ENCODE measurements at places on chromosomes 7 and 10. TPM values are rescaled to one million over a fixed set of nuclear protein-coding genes. Genes with fewer than 3 reads are reported as not detected.

DNA sequence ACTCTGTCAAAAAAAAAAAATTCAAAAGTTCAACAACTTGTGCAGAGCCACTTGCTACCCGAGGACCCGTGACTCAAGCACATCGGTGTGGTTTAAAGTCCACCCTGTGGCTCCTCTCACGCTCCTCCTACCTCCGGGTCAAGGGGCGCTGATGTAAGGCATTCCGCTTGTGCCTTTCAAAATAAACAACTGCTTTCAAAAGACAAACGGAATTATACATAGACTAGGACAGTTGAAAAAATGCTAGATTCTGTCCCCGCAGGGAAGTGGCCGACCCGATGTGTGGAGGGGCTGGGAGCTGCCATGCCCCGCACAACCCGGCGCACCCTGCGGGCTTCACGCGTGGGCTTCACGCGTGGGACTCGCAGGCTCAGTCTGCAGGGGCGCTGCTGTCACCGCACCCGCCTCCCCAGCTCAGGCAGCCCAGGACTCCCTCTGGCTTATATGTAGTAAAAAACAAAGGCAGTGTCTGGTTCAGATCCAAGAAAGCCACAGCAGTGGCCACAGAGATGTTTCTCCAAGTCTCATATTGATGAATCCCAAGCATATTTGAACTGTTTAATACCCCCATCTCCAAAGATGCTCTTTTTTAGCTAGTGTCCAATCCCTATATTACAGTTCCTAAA, 239.7 kb upstream of the INHBA start:
- DNase-seq = no peak

- no peak for DNase-seq
Measured at GRCh38 chr10:128563387-128563786, 437.2 kb upstream of the MKI67 start.

GRCh38 chr7:66769833-66770512, 29.4 kb downstream of the RABGEF1 start:
- DNase-seq = no peak

GRCh38 chr7:20980232-20980631, 193.5 kb upstream of the SP8 start:
- no peak for DNase-seq

DNA sequence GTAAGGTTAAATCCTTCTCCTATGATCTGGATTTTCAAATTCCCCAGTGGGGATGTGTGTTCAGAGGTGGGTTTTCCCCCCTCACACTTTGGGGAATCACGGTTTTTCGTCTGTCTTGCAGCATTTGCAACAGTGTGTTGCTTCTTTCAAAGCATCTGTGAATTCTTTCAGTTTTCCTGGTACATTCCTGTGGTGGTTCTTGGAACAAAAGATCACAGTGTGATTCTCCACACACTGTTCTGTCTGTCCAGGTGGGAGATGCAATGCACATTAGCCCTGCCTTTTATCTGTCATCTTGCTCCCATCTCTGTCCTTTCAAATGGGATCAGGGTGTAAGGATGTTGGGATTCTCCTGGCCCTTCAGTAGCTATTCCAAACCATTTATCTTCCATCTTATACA, 11.8 kb downstream of the AGK start:
- no peak for DNase-seq

DNA sequence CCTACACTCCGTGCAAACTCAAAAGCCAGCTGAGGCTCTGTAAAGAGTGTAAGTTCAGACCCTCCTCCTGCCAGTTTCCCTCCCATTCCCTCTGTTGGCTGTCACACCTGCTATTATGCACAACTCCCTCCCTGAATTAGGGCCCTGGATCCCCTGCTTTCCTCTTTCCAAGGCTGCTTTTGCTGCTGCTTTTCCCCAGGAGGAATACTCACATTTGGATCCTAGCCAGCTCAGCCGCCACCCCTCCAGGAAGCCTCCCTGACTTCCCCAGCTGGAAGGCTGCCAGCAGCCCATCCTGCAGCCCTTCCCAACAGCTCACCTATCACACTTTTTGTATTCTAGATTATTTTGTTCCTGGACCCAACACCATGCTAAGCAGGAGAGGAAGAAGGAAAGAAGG, 40.9 kb upstream of the WDR11 start:
- DNase-seq = no peak

GRCh38 chr7:26356229-26356628, 64.6 kb downstream of the SNX10 start:
- no peak for DNase-seq

DNA sequence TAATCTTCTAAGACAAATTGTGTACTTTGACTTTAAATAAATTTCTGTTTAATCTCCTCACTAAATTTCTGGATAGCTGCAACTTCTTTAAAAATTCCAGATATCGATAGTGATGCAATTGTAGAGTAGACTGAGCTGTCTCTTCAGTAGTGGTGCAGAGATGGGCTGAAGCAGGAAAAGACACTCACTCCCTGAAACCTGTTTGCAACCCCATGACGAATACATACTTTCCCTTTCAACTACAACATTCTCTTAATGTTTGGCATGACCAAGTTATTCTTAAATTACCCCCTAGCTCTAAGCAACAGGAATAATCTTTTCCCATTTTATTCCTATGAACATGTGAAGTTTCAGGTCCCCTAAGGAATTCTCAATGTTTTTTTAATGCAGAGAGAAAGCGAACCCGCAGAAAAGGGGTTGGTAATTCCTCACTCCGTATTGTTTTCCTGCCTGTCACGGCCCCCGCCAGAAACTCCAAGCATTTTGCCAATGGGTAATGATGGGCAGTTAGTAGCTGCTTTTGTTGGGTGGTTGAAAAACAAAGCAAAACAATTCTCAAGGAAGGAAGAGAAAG, 1.3 kb downstream of the THSD7A start:
- DNase-seq = no peak

DNA sequence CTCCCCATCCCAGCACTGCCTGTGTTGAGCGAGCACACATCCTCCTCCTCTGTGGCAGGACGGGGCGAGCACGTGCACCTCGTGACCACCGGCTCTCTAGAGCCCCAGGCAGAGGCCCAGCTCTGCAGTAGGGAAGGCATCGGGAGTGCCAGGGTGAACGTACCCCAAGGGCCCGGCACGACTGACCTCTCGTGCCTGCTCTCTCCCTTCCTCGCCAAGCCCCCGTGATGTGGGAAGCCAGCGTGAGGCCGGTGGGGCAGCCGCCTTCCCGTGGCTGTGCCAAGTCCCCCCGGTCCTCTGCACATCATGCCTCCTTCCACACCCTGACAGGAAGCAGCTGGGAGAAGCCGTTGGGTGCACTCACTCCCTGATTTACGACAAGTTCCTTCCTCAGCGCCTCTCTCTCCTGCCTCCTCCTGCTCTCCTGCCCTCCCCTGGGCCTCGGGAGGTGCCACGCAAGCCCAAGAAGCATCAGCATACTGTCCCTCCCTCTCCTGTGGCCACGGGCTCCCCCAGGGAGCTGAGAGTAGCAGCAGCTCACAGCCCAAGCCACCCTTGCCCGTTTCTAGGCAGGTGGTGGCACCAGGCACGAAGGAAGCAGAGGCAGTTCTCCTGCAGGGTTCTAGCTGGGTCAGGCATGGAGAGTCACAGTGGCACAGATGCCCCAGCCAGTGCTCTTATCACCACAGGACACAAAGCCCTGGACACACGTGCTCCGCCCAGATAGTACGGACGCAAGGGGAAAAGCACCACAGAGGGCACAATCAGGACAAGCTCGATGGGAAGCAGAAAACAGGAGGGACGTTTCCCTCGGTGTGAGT, 47.0 kb downstream of the AMZ1 start:
- no peak for DNase-seq

DNA sequence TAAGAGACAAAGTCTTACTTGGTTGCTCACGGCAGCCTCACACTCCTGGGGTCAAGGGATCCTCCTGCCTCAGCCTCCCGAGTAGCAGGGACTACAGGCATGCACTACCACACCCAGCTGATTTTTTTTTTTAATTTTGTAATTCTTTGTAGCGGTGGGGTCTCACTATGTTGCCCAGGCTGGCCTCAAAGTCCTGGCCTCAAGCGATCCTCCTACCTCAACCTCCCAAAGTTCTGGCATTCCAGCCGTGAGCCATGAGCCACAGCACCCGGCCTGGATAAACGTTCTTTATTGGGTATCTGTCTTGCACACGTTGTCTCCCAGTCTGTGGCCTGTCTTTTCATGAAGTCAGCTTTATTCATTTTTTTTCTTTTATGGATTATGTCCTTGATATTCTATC, 636.1 kb upstream of the FOXK1 start:
- no peak for DNase-seq

GRCh38 chr10:124650820-124651401, 93.3 kb downstream of the FAM53B start:
- no peak for DNase-seq

Gene TMEM176B
- total RNA-seq = 0.42 TPM

Gene AFAP1L2
- total RNA-seq = 0.93 TPM

Gene PLEKHA8
- 13.6 TPM for total RNA-seq

Gene SFXN3
- 52.5 TPM for total RNA-seq

Gene HABP2
- 0.20 TPM for total RNA-seq

Gene TSPAN15
- 16.0 TPM for total RNA-seq

Gene ADCY1
- total RNA-seq = 0.05 TPM

Gene ZNF438
- 3.3 TPM for total RNA-seq

Measured in HCT116 (cell line).